ENCODE measurements at places on chromosomes 6 and 20. TPM values are rescaled to one million over a fixed set of nuclear protein-coding genes. Genes with fewer than 3 reads are reported as not detected.

DNA sequence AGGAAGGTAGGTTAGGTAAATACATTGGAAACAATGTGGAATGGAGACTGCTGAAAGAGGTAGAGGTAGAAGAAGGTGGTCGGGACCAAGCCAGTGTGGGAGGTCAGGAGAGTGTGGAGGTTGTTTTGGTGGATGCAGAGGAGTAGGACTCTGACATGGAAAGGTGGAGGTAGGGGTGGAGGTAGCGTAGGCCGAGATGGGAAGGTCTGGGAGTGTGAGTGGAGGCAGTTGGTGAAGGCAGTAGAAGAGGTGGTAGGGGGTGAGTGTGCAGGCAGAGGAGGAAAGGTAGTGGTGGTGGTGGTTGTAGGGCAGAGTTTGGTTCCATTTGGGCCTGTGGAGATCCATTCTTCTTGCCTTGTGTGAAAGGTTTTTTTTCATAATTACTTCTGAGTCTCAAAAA, 599.6 kb upstream of the FLRT3 start:
- H3K4me1 ChIP-seq, result no peaks in the 10 kb centered on the region
- H3K36me3 ChIP-seq, result no peaks in the 10 kb centered on the region
- DNase-seq, result no peak

- no peaks in the 10 kb centered on the region for H3K27me3 ChIP-seq
- no peak for DNase-seq
- no peaks in the 10 kb centered on the region for H3K36me3 ChIP-seq
These were observed 18.0 kb downstream of the KHDC1L start for GRCh38 chr6:73207221-73207837.

- peaks cover 43% of the 10 kb centered on the region for H3K4me1 ChIP-seq
- no peaks in the 10 kb centered on the region for H3K36me3 ChIP-seq
- peak; percentile 92 for DNase-seq
- H3K27me3 ChIP-seq, result no peaks in the 10 kb centered on the region
- H3K27ac ChIP-seq, result peak overlapping the region; percentile 93
These were observed 45.1 kb upstream of the PNRC1 start for GRCh38 chr6:89035252-89036101.

GRCh38 chr6:110295451-110296165, 62.5 kb downstream of the METTL24 start:
- H3K27ac ChIP-seq, result no peak overlapping the region
- no peaks in the 10 kb centered on the region for H3K4me1 ChIP-seq
- H3K27me3 ChIP-seq, result no peaks in the 10 kb centered on the region
- no peak for DNase-seq
- H3K4me3 ChIP-seq, result no peak overlapping the region

DNA sequence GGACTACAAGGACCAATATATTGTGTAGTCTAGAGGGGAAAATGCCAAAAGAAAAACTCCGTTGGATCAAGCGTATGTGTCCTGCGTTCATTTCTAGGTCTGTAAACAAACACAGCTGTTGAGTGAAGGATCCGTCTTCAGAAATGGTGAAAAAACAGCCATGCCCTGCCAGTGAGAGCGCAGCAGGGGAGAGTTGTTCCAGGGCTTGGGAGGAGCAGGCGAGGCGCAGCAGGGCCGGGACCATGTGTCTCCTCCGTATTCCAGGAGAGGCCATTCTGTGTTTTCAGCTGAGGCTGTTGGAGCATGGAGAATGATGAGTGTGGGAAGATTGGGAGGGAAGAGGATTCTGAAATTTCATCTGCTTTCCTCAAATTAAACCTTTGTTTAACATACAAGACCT, 38.0 kb downstream of the BMP6 start:
- H3K4me3 ChIP-seq, result no peak overlapping the region
- no peak overlapping the region for H3K27ac ChIP-seq
- H3K36me3 ChIP-seq, result no peaks in the 10 kb centered on the region
- no peak for DNase-seq
- H3K4me1 ChIP-seq, result no peaks in the 10 kb centered on the region

- H3K27me3 ChIP-seq, result no peaks in the 10 kb centered on the region
- no peak overlapping the region for H3K4me3 ChIP-seq
- peaks cover 9% of the 10 kb centered on the region for H3K4me1 ChIP-seq
- no peak for DNase-seq
- H3K27ac ChIP-seq, result no peak overlapping the region
These were observed 44.9 kb downstream of the VEGFA start for GRCh38 chr6:43814865-43815264.

DNA sequence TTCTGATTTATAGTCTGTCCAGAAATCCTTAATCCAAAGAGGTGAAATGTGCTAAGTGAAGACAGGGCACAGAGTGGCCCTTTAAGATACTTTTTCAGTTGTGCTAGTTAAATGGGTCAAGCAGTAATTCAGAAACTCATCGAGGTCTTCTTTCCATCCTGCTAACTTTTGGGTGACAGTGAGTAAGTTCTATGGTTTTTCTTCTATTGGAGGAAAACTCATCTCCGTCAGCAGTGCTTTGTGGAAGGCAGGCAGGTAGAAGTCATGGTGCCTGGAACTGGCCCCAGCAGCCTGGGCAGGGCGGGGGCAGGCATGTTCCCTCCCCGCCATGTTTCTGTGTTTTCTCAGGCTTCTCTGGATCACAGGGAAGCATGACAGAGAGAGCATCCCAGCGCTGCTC, 66.5 kb upstream of the SCP2D1 start:
- no peaks in the 10 kb centered on the region for H3K36me3 ChIP-seq
- no peaks in the 10 kb centered on the region for H3K4me1 ChIP-seq

- no peaks in the 10 kb centered on the region for H3K36me3 ChIP-seq
- peaks cover 11% of the 10 kb centered on the region for H3K4me1 ChIP-seq
- H3K4me3 ChIP-seq, result no peak overlapping the region
- no peak overlapping the region for H3K27ac ChIP-seq
These were observed 558.5 kb downstream of the CD83 start for GRCh38 chr6:14676064-14676463.

DNA sequence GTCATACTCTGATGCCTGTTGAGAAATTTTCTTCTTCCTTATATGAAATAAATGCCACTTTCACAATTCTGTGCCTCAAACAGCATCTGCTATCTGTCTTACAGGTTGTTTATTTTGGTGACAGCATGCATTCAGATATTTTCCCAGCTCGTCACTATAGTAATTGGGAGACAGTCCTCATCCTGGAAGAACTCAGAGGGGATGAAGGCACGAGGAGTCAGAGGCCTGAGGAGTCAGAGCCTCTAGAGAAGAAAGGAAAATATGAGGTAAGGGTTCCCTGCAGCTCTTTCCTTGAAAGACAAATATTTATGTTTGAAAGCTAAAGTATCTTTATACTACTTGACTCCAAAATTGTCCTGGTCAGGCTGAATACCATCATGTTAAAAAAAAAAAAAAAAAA, 15.8 kb downstream of the TSPYL4 start:
- H3K27ac ChIP-seq, result no peak overlapping the region
- no peaks in the 10 kb centered on the region for H3K27me3 ChIP-seq
- DNase-seq, result no peak
- H3K4me3 ChIP-seq, result no peak overlapping the region

DNA sequence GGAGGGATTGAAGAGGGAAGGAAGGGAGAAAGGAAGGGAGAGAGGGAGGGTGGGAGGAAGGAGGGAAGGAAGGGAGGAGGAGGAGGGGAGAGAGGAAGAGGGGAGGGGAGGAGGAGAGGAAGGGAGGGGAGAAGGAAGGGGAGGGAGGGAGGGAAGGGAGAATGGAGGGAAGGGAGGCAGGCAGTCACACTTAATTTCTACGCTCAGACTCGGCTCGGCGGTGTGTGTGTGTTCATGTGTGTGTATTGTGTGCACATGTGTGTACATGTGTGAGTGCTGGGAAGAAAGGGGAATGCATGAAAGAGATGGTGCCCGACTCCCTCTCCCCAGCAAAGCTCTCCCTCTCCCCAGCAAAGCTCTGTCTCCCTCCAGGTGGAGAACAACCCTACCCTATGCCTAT, 79.1 kb upstream of the AFDN start:
- H3K4me1 ChIP-seq, result no peaks in the 10 kb centered on the region
- no peak overlapping the region for H3K27ac ChIP-seq
- peaks cover 4% of the 10 kb centered on the region for H3K27me3 ChIP-seq
- H3K36me3 ChIP-seq, result no peaks in the 10 kb centered on the region

- DNase-seq, result no peak
- H3K27ac ChIP-seq, result peak overlapping the region; percentile 74
- H3K36me3 ChIP-seq, result no peaks in the 10 kb centered on the region
These were observed 123.3 kb upstream of the COL21A1 start for GRCh38 chr6:56370561-56371211.

DNA sequence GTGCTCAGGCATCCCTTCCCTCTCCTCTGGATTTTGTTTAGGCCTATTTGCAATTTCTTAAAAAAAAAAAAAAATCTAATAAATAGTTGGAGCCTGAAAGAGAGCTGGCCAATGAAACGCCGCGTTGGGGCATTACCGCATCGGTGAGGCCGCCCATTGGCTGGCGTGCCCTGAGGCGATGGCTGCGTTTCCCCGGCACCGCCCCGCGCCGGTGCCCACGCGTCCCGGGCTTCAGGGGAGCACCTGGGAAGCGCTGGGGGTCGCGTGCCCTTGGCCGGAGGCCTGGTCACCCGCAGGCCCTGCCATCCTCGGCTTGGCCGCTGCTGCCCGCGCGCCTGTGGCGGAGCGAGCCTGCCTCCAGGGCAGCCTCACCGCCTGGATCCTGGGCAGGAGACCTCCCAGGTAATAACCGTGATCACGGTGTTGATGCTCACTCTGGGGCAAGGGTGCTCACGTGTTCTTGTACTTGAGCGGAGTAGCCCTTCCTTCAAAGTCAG, 155.4 kb downstream of the NRN1 start:
- peak overlapping the region; percentile 57 for H3K4me3 ChIP-seq
- H3K27me3 ChIP-seq, result peaks cover 28% of the 10 kb centered on the region
- no peaks in the 10 kb centered on the region for H3K36me3 ChIP-seq
- H3K4me1 ChIP-seq, result no peaks in the 10 kb centered on the region

DNA sequence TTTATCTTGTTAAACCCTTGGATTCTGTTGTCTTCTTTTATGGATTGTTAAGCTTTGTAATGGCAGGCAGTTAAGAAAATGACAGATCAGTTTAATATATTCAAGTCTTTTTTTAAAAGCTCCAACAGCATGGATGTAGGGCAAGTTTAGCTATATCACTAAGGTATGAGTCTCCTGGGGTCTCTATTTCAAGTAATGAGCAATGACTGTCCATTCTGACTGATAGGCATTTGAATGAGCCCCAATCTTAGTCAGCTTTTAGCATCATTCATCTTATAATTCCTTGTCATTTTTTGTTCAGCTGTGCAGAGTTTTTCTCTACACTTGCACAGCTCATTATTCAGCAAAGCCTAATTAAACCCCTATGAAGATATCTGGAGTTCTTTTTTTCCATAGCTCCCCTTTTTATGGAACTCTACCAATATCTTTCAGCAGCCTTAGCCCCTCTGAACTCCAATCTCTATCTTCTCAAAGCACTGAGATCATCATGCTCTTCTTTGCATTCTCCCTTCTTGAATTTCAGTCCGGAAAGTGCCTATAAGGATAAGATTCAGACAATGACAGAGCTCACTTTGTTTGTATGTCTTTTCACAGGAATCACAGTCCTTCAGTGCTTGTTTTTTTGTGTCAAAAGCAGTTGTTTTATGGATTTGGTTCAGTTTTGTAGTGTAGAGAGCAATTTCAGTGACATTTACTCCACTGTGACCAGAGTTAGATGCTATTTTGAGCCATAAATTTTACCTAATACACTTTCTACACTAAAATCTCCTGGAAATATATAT, 97.2 kb upstream of the DOK5 start:
- no peak for DNase-seq
- H3K27ac ChIP-seq, result no peak overlapping the region
- no peaks in the 10 kb centered on the region for H3K36me3 ChIP-seq
- no peaks in the 10 kb centered on the region for H3K4me1 ChIP-seq
- H3K4me3 ChIP-seq, result no peak overlapping the region

DNA sequence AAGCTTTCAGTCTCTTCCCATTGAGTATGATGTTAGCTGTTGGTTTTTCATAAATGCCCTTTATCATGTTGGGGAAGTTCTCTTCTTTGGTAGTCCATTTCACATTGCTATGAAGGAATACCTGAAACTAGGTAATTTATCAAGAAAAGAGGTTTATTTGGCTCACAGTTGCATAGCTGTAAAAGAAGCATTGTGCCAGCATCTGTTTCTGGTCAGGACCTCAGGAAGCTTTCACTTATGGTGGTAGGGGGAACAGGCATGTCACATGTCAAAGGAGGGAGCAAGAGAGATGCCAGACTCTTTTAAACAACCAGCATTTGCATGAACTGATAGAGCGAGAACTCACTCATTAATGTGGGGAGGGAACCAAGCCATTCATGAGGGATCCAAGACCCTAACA, 48.0 kb upstream of the MAPK13 start:
- no peak overlapping the region for H3K27ac ChIP-seq
- DNase-seq, result no peak
- peaks cover 6% of the 10 kb centered on the region for H3K36me3 ChIP-seq
- H3K27me3 ChIP-seq, result no peaks in the 10 kb centered on the region
- H3K4me1 ChIP-seq, result no peaks in the 10 kb centered on the region
- H3K4me3 ChIP-seq, result no peak overlapping the region

DNA sequence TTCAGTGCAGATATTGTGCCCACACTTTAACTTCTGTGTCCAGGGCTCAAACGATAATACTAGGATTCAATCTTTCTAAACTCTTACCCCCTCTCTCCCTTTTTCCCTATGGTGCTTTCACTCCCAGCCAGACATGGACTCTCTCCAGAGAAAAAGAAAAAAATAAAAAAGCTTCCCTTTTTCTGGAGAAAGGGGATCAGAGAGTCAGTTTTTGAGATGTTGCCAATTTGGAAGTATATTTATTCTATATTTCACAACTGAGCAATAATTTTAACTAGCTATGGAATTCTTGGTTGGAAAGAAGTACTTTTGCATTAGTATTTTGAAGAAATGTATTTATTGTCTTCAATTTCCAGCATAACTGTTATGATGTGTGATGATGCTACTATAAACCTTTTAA, 72.2 kb upstream of the ZFP64 start:
- H3K27me3 ChIP-seq, result no peaks in the 10 kb centered on the region
- no peak overlapping the region for H3K4me3 ChIP-seq
- H3K36me3 ChIP-seq, result no peaks in the 10 kb centered on the region
- no peak overlapping the region for H3K27ac ChIP-seq

DNA sequence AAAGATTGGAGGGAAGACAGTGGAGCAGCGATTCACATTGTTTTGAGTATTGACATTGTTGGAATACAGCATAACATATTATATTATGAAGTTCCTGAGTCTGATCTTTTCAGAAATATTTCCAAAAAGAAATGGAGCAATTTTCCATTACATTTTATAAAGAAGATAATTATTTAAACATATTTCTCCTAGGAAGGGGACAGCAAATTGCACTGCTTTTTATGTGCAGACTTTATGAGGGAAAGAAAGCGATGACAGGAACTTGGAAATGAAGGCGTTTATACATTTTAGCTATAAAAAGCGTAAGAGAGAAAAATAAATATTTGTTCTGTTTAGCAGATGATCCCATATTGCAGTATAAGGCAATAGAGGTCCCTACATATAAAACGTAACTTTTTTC, 117.0 kb upstream of the EDN1 start:
- no peaks in the 10 kb centered on the region for H3K36me3 ChIP-seq
- H3K27me3 ChIP-seq, result no peaks in the 10 kb centered on the region
- H3K27ac ChIP-seq, result no peak overlapping the region
- H3K4me1 ChIP-seq, result no peaks in the 10 kb centered on the region
- no peak for DNase-seq
- no peak overlapping the region for H3K4me3 ChIP-seq

Gene RFX6
- not detected for total RNA-seq

Gene PLAGL1
- 4.2 TPM for total RNA-seq

Gene HTR1B
- total RNA-seq, result not detected

Gene GPSM3
- total RNA-seq, result 1.7 TPM

Measured in psoas muscle (tissue), 8 donors.